ENCODE measurements at places on chromosomes 3 and 15. TPM values are rescaled to one million over a fixed set of nuclear protein-coding genes. Genes with fewer than 3 reads are reported as not detected.

C2CD4B gene
- total RNA-seq, result 2.0 TPM

SELENOK gene
- total RNA-seq, result 43.3 TPM

KLF15 gene
- 10.8 TPM for total RNA-seq

SLC12A8 gene
- 5.8 TPM for total RNA-seq

CMTM8 gene
- total RNA-seq, result 11.8 TPM

MUC20 gene
- total RNA-seq, result 0.81 TPM

EXOSC7 gene
- total RNA-seq, result 86.7 TPM

TRPC1 gene
- total RNA-seq, result 12.0 TPM

CLDN16 gene
- total RNA-seq, result 1.7 TPM

MRAS gene
- total RNA-seq, result 29.6 TPM

ELL3 gene
- total RNA-seq, result 52.5 TPM

CHRM5 gene
- total RNA-seq, result not detected

TRH gene
- total RNA-seq, result not detected

HSPBAP1 gene
- total RNA-seq, result 32.8 TPM
